ENCODE measurements at places on chromosomes 5 and 9.

- no peak for DNase-seq
Observed at GRCh38 chr5:14465116-14465515, 116.5 kb upstream of the OTULINL start.

- DNase-seq, result peak; percentile 52
Observed at GRCh38 chr9:114852050-114852594, 46.3 kb upstream of the TNFSF15 start.

- no peak for DNase-seq
Observed at GRCh38 chr5:98763001-98763630, 10.3 kb upstream of the RGMB start.

DNA sequence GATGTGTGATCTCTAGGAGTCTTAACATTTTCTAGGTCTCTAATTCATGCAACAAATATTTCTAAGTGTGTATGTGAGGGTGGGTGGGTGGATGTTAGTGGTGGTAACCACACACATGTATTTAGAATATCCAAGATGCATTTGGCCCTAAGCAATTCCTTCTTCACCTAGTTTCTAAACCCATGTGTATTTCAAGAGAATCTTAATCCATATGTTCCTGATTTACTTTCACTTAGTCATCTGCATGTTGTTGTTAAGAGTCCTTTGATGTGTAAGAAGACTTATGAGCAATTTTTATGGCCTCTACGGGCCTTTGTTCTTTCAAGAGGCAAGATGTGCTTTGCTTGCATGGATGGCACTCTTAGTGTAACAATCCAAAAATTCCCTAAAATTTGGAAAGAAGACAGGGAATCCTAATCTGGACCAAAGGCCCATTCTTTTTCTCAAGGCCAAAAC lies 282.6 kb downstream of the SPATA31D1 start:
- DNase-seq, result no peak

DNA sequence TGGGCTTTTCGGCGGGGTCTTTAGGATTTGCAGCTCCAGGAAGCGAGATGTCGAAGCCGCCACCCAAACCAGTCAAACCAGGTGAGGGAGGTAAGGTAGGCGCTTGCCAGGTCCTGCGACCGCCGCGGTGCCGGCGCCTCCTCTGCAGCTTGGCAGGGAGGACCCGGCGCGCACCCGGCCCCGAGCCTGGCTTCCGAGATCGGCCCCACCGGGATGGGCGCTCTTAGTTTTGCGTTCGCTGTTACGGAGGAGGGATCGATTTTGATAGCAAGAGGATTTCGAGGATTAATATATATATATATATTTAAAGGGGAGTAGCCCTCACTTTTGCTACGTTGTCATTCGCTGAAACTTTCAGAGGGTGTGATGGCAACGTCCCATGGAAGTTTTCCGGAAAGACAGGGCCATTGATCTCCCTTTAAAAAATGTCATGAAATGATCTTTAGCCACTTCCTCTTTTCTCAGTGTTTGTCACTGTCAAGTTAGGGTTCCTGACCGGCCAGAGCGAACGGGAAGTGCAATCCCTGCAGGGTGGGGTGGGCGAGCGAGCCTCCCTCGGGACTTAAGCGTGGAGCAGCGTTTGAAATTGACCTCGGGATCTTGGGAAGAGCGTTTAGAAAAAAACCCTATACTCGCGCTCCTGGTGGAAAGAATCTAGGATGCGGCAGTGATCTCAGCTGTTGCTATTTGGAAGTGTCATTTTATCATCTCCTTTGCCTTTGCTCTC lies 495 bp downstream of the OSTF1 start:
- peak; percentile 92 for DNase-seq

DNA sequence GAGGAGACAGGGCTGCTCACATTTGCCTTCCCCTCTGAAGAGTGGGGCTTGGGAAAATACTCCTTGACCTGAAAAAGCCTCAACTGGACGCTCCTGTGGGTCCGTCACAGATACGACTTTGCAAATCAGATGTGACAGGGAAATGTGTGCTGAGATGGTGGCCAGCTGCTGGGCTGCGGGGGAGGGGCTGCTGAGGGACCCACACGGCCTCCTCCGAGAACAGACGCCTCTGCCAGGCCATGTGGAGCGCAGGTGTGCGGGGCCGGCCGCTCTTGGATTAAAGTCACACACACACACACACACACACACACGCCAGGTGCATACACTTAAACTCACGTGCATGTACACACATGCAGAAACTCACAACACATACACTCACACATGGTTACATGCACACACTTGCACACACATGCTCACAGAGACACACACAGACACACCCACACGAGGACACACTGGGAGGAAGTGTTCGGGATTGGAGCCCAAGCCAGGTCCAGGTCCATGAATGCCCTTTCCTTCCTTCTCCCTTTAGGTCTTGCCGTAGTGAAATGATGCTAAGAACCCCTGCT lies 167.4 kb downstream of the GAPVD1 start:
- no peak for DNase-seq

- DNase-seq, result no peak
Observed at GRCh38 chr5:143445776-143446175, 42.3 kb upstream of the NR3C1 start.

DNA sequence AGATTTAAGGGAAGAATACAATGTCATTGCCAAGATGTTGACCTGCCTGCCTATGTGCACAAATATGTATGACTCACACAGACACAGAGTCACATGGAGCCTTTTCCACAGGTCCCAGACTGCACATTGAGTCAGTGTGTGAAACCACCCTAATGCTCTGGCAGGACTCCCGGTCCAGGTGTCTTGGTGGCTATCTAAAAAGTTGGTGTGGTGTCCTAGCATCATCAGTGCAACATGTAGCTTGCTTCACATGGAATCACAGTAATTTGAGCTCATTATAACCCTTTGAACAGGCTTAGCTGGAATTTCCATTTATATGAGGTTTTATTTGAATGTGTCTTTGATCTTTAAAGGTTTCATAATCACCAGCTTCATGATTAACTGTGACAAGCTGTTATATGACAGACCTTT lies 10.7 kb downstream of the IFNA5 start:
- DNase-seq, result peak; percentile 33

DNA sequence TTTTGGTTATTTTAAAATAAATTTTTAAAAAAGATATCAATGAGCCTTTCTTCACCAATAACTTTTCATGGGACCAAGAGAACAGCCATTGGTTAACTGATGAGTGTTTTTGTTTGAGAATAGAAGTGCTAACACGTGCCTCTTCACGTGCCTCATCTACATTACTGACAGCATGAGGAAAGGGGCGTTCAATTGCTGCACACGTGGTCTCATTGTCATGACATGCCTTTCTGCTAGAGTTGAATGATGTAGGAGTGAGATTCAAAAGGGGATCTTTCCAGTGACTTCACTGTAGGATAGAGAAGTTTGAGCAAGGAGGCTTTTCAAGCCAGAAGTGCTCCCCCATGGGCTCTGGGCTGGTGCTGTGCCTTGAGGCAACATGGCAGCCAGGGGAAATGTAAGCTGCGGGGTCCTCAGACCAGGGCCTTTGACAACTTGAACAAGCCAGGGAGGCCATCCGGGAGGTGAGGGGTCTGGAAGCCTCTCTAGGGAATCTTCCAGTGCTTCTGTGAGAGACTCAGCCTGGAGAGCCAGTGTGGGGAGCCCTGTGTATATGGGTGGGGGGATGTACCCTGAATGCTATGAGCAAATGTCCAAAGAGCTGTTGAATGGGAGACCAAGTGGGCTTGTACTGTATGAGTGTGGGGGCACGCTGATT lies 51.2 kb upstream of the FSTL4 start:
- DNase-seq, result no peak

DNA sequence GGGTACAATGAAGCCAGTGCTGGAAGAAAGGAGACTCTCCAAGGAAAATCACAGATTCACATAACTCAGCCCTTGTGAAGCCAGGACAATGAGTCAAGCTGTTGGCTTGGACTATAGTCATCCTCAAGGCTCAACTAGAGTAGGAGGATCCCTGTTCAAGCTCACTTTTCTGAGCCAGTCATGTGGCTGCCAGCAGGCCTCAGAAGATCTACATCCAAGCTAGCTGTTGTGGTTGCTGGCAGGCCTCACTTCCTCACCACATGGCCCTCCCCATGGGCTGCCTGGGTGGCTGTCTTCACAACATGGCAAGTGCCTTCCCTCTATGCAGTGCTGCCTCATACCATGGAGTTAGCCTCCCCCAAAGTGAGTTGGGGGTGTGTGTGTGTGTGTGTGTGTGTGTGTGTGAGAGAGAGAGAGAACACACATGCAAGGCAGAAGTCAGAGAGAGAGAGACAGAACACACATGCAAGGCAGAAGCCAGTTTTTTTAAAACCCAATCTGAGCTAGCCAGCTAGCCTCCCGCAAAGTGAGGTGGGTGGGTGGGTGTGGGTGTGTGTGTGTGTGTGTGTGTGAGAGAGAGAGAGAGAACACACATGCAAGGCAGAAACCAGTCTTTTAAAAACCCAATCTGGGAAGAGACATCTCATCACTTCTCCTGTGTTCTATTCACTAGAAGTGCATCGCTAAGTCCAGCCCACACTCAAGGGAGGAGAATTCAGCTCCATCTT lies 17.1 kb downstream of the SCAI start:
- DNase-seq, result peak; percentile 63

GRCh38 chr9:121692606-121693387 lies 41.4 kb downstream of the DAB2IP start:
- DNase-seq, result no peak

DNA sequence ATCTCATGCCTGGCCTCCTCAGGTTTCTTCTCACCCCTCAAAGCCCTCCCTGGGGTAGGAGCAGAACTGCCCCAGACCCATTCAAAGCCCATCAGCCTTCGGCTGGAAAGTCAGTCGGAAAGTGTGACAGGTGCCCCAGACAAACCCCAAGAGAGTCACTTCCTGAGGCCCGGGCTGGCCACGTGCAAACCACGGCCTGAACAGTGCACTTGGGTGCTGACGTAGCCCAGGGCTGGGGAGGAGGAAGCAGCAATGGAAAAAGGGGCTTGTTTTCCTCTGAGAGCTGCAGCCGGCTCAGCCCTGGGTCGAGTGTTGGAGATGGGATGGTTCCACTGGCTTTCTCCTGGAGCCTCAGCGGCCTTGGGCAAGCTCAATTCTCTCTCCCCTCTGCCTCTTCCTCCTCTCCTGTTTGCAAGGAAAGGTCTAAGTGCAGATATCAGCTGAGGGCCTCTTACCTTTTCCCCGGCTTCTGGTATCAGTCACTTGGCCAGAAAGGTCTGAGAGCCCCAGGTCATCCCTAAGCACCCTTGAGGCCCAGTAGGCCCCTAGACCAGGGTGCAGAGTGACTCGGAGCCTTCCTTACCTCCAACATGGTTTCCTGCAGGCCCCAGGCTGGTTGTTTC lies 5.9 kb upstream of the EGR1 start:
- DNase-seq, result no peak

GRCh38 chr9:135896205-135896604 lies 11.1 kb downstream of the CAMSAP1 start:
- no peak for DNase-seq

DNA sequence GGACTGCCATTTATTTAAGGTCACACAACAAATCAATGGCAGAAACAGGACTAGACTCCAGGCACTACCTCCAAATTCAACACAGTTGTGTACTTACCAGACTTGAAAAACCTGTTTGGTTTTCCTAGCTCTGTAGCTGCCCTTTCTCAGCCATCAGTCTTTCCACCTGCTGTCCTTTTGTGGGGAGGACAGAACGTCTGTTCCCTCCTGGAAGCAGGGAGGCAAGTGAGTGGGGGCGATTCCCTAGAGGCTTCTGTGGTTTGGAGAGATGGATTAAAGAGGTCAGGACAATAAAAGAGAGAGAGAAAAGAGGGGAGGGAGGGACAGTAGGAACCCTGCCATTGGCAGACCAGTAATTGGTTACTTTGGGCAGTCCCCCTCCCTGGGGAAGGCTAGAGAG lies 14.7 kb downstream of the ASTN2 start:
- peak; percentile 99 for DNase-seq
